ENCODE measurements at places on chromosomes 5 and 9. TPM values are rescaled to one million over a fixed set of nuclear protein-coding genes. Genes with fewer than 3 reads are reported as not detected.

The PCDHA9 gene
- 0.34 TPM for total RNA-seq

The SLC9A3 gene
- total RNA-seq, result 1.1 TPM

The HTR1A gene
- total RNA-seq, result 1.8 TPM

The NTNG2 gene
- total RNA-seq, result 2.2 TPM

The SPINK7 gene
- total RNA-seq, result not detected

The MED7 gene
- 15.8 TPM for total RNA-seq

The GCNT4 gene
- total RNA-seq, result 17.8 TPM

The HAVCR2 gene
- total RNA-seq, result 5.6 TPM

The PIK3R1 gene
- total RNA-seq, result 185 TPM

The LECT2 gene
- not detected for total RNA-seq

The CCL21 gene
- 55.1 TPM for total RNA-seq

The BAAT gene
- total RNA-seq, result not detected

The UQCRQ gene
- 558 TPM for total RNA-seq

All from ureter (tissue), 1 donor.